ENCODE measurements at places on chromosomes 7 and 10.

- no peaks in the 10 kb centered on the region for H3K27me3 ChIP-seq
- no peak for DNase-seq
- H3K27ac ChIP-seq: peak overlapping the region; percentile 62
- no peaks in the 10 kb centered on the region for H3K4me1 ChIP-seq
These were observed 17.1 kb upstream of the TMEM120A start for GRCh38 chr7:76011442-76011861.

GRCh38 chr7:28470344-28470743, 58.0 kb downstream of the CREB5 start:
- no peaks in the 10 kb centered on the region for H3K36me3 ChIP-seq
- no peak overlapping the region for H3K27ac ChIP-seq
- no peak for DNase-seq
- peaks cover 16% of the 10 kb centered on the region for H3K27me3 ChIP-seq
- H3K4me1 ChIP-seq: peaks cover 11% of the 10 kb centered on the region

GRCh38 chr10:71252220-71252619, 39.9 kb downstream of the UNC5B start:
- no peaks in the 10 kb centered on the region for H3K36me3 ChIP-seq
- H3K27ac ChIP-seq: no peak overlapping the region
- H3K4me1 ChIP-seq: peaks cover 11% of the 10 kb centered on the region
- DNase-seq: no peak

DNA sequence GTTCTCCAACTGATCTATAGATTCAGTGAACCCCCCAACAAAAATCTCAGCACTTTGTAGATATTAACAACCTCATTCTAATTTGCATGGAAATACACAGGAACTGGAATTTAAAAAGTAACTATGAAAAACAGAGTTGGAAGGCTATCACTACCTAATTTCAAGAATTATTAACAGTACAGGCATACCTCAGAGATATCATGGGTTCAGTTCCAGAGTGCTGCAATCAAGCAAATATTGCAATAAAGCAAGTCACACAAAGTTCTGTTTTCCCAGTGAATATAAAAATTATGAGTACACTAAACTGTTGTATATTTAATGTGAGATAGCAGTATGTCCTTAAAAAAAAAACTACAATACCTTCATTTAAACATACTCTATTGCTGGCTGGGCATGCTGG, 78.5 kb downstream of the LARP4B start:
- no peak for DNase-seq
- H3K27me3 ChIP-seq: no peaks in the 10 kb centered on the region
- peaks cover 5% of the 10 kb centered on the region for H3K4me1 ChIP-seq
- peaks cover 54% of the 10 kb centered on the region for H3K36me3 ChIP-seq
- H3K4me3 ChIP-seq: no peak overlapping the region
- H3K27ac ChIP-seq: no peak overlapping the region

- H3K27ac ChIP-seq: no peak overlapping the region
- H3K4me3 ChIP-seq: no peak overlapping the region
- no peak for DNase-seq
- peaks cover 46% of the 10 kb centered on the region for H3K27me3 ChIP-seq
These were observed 45.9 kb downstream of the RAMP3 start for GRCh38 chr7:45203459-45203858.

DNA sequence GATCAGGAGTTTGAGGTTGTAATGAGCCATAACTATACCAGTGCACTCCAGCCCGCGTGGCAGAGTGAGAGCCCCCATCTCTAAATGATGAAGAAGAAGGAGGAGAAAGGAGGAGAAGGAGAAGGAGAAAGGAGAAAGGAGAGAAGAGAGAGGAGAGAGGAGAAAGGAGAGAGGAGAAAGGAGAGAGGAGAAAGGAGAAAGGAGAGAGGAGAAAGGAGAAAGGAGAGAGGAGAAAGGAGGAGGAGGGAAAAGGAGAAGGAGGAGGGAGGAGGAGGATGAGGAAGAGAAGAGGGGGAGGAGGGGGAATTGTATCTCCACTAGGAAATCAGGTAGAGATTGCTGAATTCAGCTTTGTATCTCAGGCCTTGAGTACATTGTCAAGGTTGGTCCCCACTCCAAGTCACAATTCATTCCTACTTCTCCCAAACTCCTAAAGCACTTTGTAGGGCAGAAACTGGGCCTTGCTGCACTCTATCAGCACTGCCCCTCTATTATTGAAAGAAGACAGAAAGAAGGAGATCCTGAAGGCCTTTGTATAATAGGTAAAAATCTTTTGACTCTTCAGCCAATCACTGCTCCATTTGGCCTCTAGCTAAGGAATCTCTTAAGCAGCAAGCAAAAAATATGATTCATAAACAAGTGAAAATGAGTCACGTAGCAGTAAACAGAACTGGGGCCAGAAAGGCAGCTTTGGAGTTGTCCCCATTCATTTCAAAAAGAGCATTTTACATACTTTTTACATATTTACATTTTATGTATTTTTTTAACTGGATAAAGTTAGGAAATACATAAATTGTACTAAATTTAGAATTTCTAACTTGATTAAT, 178.0 kb downstream of the IMMP2L start:
- H3K4me1 ChIP-seq: peaks cover 3% of the 10 kb centered on the region
- H3K27ac ChIP-seq: no peak overlapping the region
- no peak for DNase-seq
- no peaks in the 10 kb centered on the region for H3K36me3 ChIP-seq

- H3K4me1 ChIP-seq: no peaks in the 10 kb centered on the region
- no peak overlapping the region for H3K4me3 ChIP-seq
- H3K36me3 ChIP-seq: peaks cover 9% of the 10 kb centered on the region
- H3K27me3 ChIP-seq: no peaks in the 10 kb centered on the region
These were observed 33.6 kb downstream of the GPER1 start for GRCh38 chr7:1121476-1121875.

DNA sequence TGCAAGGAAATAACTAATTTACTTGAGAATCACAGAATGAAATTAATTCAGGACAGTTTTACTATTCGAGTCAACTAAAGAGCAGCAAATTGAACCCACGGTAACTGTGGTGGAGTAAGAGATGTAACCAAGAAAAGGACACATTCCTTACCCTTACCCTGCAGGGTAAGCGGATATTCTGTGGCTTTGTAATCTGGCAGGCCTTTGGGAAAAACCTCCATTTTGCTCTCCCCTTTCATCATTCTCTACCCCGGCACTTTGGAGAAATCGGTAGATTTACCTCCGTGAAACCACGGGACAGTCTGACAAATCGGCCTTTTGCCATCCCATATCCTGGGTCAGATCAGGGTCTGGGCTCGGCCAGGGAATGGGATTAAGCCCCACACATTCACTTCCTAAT, 18.4 kb downstream of the RCC1L start:
- H3K4me1 ChIP-seq: no peaks in the 10 kb centered on the region
- H3K27ac ChIP-seq: no peak overlapping the region
- H3K36me3 ChIP-seq: peaks cover 31% of the 10 kb centered on the region
- H3K4me3 ChIP-seq: no peak overlapping the region

Data from progenitor cell of endocrine pancreas (in vitro differentiated cells).